ENCODE measurements at places on chromosomes 2 and 18.
A peak's percentile ranks its signal among the peaks of the same experiment; 100 is the strongest.

DNA sequence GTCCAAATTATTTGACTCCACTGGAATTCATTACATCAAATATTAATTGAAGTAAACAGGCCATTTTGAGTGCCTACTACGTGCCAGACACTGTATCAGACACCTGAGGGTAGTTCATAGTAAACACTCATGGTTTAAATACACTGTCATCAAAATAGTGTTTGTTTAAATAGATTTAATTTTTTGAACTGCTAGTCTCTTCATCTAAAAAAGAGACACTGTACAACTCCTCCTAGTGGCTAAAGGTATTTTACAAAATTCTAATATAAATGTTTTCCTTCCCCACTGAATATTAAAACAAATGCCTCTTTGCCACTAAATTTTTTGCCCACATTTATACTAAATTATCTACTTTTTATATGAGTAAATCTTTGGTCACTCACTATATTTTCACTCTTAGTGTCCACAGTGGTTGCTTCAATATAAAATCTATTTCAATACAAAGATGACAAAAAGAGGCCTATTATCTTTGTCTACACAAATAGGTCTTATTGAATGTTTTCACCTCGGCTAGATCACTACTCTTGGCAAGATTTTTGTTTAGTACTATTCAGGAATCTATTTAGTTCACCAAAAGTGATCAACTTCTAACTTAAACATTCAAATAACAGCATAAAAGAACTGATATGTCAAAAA lies 122.1 kb downstream of the TMEM247 start:
- no peaks in the 10 kb centered on the region for H3K27me3 ChIP-seq
- H3K4me1 ChIP-seq: no peaks in the 10 kb centered on the region
- H3K4me3 ChIP-seq: no peak overlapping the region
- DNase-seq: no peak

DNA sequence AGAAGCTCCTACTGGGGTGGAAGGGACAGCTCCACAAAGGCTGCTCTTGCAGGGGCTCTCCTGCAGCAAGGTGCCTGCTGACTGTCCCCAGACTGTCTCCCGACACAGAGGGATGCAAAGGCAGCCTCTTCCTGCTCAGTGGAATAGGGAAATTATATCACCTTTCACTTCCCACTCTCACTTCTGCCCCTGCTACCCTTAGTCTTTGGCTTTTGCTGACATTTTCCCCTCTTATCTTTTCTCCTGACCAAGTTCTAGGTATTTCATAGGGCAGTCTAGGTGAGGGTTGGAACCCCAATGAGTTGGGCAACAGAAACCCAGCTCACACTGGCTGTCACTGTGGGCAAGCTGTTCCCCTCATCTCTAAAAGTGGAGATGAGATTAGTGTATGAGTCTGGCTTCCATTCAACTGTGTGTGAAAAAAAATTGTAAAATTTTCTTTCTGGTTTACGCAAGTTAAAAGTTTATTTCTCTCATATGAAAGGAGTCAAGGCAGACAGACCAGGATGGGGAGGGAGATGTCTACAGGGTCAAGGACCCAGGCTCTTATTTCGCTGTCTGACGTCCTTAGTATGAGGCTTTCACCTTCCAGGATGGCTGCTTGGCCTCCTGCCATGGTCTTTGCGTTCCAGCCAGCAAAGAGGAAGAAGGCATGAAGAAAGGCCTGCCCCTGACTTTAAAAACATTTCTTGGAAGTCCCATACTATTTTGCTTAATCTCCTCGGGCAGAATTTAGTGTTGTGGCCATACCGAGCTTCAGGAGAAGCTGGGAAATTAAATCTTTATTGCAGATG lies 7.5 kb upstream of the MOCOS start:
- no peak overlapping the region for H3K27ac ChIP-seq
- no peak for DNase-seq
- H3K27me3 ChIP-seq: no peaks in the 10 kb centered on the region
- no peaks in the 10 kb centered on the region for H3K36me3 ChIP-seq

DNA sequence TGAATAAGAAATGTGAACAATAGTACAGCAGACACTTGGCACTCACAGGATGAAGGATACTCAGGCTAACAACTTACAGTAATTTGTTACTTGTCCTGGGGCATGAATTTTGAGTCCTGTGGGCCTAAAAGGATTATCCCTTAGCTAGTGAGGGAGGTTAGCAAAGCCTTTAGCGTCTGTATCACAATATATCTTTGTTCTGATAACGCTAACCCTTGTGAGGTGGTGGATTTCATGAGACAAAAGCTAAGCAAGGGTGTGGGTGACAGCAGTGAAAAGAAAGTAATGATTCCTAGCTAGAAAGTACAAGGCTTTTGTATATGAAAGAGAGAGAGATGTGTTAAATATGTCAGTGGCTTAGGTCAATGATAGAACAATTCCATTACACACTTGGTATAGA lies 46.8 kb upstream of the TTC21B start:
- H3K27ac ChIP-seq: no peak overlapping the region
- no peak overlapping the region for H3K4me3 ChIP-seq
- H3K27me3 ChIP-seq: no peaks in the 10 kb centered on the region
- no peaks in the 10 kb centered on the region for H3K36me3 ChIP-seq
- no peaks in the 10 kb centered on the region for H3K4me1 ChIP-seq

- H3K4me1 ChIP-seq: peaks cover 3% of the 10 kb centered on the region
- no peaks in the 10 kb centered on the region for H3K27me3 ChIP-seq
- peaks cover 16% of the 10 kb centered on the region for H3K36me3 ChIP-seq
- no peak for DNase-seq
Measured at GRCh38 chr18:36610258-36610657, 218.5 kb downstream of the TPGS2 start.

GRCh38 chr2:158998551-158999248 lies 30.3 kb downstream of the TANC1 start:
- no peaks in the 10 kb centered on the region for H3K27me3 ChIP-seq
- DNase-seq: no peak
- H3K4me1 ChIP-seq: peaks cover 39% of the 10 kb centered on the region
- no peak overlapping the region for H3K4me3 ChIP-seq
- no peak overlapping the region for H3K27ac ChIP-seq
- H3K36me3 ChIP-seq: peaks cover 8% of the 10 kb centered on the region

- DNase-seq: peak; percentile 15
- no peaks in the 10 kb centered on the region for H3K27me3 ChIP-seq
- no peaks in the 10 kb centered on the region for H3K36me3 ChIP-seq
- H3K4me1 ChIP-seq: peaks cover 2% of the 10 kb centered on the region
- no peak overlapping the region for H3K4me3 ChIP-seq
Measured at GRCh38 chr2:44582363-44583008, 220.7 kb downstream of the CAMKMT start.

DNA sequence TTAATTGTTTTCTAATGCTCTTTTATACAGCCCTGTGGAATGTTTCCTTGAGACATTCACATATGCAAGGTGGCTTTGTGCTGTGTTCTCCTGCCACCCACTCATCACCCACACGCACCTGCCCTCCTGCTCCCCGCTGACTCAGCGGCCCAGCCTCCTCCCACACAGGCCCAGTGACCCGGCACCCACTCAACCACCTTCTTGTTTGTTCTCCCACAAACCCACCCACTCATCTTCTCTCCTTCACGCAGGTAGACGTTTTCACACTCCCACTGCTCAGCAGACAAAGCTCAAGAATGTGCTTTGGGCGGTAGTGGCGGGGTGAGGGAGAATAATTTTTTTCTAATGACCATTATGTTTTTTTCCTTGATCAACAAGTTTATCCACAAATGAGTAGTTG lies 28.6 kb upstream of the NEMP2 start:
- H3K4me3 ChIP-seq: no peak overlapping the region
- H3K27me3 ChIP-seq: no peaks in the 10 kb centered on the region
- H3K27ac ChIP-seq: no peak overlapping the region

All from trophoblast cell (in vitro differentiated cells and primary cell).